ENCODE measurements at places on chromosomes 2 and 18.

DNA sequence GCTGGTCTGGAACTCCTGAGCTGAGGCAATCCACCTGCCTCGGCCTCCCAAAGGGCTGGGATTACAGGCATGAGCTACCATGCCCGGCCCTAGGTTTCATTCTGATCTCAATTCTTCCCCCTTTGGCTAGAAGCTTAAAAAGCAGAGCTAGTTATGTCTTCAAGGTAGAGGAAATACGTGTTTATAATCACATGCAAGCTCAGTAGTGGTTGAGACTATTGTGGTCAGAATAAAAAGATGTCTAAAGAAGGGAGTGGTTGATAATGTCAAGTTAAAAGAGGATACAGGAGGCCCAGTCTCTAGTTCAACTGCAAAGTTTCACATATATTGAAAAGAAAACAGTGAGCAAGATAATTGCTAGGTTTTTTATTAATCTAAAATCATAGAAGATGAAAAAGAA is 807.8 kb upstream of the ACVR2A start:
- DNase-seq, result no peak

GRCh38 chr2:127546797-127547196 is 11.3 kb downstream of the MYO7B start:
- DNase-seq, result no peak

DNA sequence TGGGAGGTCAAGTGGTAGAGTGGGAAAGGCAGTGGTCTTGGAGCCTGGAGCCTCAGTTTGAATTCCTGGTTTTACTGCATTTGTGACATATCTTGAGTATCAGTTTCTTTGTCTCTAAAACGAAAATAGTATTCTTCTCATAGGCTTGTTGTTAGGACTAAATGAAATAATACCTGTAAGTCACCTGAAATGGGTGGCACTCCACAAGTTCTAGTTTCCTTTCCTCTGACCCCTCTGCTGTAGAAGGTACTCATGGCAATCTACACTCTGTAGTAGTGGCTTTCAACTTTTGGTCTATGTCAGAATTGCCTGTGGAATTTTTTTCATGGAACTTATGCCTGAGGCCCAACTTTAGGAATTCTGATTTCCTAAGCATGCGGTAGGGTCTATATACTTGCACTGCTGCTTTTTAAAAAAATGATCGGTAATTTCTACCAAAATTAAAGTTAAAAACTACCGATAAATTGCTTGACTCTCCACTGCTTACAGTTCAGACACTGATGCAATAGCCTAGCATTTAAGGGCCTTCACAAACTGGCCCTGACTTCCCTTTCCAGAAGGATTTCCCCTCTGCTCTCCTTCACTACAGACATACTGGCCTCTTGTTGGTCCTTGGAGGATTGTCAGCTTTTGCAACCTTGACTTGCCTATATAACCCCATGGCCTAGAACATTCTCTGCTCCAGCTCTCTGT is 47.2 kb downstream of the PLEK start:
- no peak for DNase-seq

GRCh38 chr18:54197747-54198411 is 26.6 kb downstream of the MBD2 start:
- DNase-seq, result no peak

GRCh38 chr2:98869272-98869641 is 66.8 kb downstream of the CRACDL start:
- no peak for DNase-seq

DNA sequence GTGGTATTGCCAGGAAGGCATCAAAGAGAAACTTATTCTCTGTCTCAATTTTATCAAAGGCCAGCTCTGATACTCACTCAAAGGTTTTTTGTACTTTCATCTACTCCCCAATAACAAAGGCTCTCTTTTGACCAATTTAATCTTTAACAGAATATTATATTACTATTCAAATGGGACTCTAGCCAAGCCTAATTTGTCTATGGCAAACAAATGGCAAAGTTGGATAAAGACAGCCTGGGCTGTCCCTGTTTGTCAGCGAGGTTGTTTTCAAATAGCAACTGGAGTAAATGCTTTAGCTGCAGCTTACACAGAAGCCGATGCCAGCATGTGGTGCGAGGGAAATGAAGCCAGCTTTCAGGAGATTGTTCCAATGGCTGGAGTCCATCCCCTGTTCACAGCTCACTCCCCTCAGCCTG is 80.1 kb upstream of the CTNNA2 start:
- no peak for DNase-seq

DNA sequence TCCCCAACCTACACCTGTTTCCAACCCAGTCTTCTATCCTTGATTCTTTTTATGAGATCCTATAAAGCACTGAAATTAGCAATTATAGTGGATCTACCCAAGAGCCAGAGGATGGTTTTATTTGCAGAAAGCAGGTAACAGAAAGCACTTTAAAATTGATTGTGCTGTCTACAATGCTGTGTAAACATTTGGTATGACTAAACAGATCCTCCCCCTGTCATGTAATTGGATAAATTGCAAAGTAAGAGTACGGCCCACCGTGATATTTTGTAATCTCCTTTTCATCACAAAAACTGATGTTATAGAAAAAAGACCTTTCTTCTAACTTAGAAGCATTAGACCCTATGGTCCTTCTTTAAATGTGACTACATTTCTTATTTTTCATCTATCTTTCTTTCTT is 11.3 kb upstream of the PPP3R1 start:
- no peak for DNase-seq

DNA sequence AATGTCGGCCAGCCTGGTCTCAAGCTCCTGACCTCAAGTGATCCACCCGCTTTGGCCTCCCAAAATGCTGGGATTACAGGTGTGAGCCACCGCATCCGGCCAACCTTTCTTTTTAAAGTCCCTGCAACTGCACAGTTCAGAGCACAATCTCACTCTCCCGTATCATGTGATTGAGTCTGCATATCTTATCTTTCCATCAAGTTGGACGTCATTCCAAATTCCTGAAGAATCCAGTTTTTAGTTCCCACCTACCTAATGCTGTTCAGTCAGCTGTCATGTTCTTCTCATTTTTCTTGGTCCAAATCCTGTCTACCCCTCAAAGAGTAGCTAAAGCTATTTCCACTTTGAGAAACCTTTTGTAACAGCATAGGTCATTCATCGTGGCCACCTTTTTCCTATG is 110.8 kb upstream of the FBXO11 start:
- DNase-seq, result no peak

DNA sequence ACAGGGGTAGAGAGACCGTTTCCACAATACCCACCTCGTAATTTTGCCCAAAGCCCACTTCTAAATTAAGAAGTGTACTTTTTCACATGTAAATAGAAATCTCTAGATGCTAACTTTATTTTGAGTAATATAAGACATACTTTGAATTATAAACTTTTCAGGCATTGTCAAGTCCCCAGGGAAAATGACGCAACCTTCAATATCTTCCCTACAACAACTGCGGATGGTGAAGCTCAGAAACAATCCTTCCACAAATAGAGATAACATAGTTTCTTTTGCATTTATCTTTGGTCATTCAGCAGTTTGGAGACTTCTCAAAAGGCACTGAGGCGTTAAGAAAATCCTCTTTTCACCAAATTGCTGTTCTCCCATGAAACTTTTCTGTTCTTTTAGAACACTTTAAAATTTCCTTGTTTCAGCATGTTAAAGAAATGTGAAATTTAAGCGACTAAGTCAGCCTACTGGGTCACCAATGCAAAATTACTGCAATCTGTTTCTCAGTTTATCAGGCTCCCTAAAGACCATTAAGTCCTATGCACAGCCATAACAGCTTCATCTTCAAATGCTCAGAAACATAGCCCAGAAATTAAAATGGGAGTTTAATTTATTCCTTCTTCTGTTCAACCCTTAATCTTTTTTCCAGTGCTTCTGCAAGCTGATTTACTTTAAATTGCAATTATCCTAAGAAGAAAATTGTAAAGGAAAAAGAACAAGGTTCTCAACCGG is 118.3 kb upstream of the DNAJC10 start:
- no peak for DNase-seq

- DNase-seq, result no peak
Observed at GRCh38 chr2:101812226-101812625, 114.7 kb downstream of the MAP4K4 start.

DNA sequence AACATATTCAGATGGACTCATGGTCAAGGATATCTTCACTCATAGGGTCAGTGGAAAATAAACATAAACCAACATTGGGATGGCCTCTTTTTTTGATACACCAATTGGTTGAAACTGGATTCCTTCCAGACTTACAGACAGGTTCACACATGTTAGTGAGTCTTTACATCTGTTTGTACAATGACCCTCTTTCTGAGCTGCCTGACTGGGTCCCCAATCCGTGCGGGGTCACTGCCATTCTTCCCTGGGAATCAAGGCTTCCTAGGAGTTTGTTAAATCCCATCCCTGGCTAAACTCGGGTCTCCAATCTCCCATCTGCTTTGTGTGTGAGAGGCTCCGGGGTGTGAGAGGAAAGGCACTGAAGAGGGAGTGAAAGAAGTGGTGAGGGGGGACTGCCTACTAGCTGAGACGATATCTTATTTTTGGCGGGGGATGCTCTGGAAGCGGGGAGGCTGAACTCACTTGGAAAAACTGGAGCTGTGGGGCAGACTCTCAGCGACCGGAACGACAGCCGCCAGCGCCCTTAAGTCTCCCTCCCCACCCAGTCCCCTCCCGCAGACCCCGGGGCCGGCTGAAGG is 487 bp downstream of the STARD6 start:
- peak; percentile 36 for DNase-seq

DNA sequence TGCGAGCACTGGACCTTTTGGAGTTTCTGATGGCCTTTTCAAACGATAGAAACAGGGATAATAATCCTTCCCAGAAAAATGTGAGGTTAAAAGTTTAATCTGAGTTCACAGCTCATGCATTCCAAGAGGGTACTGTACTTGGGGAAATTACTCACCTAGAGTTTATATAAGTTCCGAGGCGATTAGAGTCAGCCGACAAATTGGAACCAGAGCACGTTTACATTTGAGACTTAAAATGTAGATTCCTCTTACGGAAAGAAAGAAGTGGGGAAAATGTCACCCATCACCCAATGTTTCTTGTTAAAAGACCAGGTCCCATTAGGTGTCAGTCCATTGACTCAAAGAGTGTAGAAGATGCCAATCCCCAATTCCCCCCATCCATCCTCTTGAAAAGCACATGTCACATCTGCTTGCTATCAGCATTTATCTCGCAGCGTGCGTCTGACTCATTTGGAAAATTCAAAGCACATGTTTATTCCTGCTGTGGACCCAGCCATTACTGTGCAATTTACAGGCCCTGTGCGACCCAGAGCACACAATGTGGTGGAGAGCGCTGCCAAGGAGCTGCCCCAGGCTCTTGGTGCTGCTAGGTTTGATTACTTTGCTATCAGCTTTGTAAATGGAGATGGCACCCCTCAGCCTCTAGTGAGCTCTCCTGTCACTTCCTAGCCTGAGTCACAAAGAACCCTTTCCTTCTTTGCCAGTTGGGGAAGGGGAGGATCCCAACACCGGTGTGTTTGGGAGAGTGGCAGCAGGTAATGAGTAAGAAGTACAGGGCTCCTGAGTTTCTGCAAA is 104.8 kb downstream of the COLEC12 start:
- DNase-seq, result no peak

DNA sequence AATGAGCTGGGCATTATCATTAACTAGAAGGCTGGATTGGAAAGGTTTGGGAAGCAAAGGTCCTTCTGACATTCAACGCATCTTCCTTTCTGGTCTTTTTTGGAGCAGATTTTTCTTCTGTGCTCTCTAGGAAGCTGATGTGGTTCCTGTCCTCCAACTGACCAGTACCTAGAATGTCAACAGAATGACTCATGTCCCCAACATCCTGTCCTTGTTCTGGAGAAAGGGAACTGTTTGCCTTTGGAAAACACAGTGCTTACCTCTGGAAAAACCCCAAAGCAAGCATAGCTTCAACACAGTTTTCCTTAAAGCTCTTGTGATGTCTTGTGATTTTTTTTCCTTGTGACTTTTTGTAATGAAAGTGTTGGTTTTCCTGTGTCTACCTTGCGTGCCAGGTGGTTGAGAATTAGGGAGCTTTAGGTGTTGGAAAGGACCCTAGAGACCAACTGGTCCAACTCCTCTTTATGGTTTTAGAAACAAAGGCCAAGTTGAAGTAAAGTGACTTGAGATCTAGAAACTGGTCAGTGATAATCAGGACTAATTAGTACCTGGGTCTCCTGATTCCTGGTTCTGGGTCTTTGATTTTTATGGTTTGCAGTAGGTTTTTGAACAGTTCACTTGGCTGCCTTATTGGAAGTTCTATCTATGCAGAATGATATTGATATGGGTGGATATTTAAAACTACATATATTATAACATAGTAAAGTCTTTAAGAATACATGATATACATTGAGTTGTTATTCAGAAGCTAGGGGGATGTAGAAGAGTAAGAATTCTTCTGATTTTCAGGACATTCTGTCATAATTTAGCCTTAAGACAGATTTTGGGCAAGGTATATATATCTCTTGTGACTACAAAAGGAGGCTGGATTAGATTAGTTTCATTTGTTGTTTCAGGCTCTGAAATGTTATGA is 70.5 kb downstream of the FMNL2 start:
- no peak for DNase-seq

DNA sequence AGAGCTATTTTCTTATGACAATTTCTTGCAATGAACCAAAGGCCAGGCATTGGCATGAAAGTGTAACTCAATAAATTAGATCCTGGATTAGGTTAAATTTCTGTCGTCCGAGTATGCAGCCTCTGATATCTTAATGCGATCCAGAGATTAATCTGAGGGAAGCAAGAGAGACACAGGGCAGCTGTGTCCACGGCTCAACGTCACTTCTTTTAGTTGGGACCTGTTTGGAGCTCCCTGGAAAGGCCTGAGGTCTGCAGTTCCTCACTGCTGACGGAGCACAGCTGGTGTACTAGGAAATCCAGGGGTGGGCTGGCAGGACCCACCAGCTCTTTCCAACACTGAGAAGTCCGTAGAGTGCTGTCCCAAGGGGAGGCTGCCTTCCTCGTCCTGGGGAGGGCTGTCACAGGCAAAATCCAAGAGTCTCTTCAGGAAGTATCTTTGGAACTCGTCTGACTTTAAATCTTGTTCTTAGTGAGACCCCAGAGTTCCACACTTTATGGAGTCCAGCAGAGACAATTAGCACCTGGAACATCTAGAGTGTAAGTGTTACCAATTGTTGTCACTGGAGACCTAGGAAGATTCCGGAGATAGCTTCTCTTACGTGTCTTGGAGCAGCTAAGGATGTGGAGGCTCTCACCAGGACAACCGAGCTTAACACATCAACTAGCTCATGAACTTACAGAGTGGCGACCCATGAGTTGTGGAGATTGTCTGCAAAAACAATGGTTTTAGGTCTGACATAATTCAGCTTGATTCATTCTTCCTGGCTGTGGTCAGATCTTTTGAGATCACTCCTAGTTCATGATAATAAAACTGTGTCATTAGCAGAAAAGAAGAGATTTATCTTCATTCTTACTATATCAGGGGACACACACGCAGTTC is 173.7 kb downstream of the ACKR3 start:
- DNase-seq, result no peak

Data from cerebellar nuclear complex (tissue), 1 donor.